NCI-H1930 (cell line): ENCODE measurements at places on chromosomes 13 and 19.

GRCh38 chr13:51721496-51721895, 82.5 kb downstream of the DHRS12 start:
- no peak for DNase-seq

GRCh38 chr13:102571075-102571474, 25.7 kb upstream of the TPP2 start:
- no peak for DNase-seq

GRCh38 chr19:45664575-45664974, 3.4 kb upstream of the GIPR start:
- no peak for DNase-seq

DNA sequence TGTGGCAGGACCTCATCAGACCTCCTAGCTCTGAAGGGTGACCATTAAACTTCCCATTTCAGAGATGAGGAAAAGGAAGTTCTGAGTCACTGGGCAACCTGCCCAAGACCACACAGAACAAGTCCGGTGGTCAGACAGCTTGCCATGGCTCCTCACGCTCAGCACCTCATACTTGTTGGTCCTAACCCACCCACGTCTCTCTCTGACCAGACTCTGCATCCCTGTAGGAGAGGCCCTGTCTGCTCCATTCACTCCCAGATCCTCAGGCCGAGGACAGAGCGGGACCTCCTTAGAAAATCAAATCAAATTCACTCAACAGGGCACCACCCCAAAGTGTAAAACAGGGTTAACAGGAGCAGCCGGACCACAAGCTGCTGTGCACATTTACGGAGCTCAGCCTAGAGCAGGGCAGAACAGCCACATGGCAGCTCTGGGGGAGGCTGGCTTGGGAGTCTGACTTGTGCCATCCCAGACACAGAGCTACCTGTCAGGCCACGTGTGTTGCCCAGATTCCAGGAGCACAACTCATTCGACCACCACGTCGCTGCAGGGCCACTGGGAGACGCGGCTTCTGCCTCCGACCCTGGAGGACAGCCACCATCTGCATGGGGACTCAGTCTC, 1.7 kb downstream of the MIER2 start:
- DNase-seq = no peak

DNA sequence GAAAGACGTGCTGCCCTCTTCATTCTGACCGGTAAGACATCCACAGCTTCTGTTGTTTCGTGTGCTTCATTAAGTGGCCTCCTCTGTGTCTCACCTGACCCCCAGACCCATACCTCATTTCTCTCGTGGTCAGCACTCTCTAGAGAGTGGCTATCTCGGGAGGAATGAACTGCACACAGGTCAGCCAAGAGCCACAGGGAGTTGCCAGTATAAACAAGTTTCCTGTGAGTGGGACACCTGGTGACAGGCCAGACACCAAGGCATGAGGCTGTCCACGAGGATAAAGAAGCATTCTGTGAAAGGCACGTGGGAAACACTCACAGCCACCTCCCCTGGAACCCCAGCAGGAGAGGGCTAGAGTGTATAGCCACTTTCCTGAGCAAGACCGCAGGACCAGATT, 115.8 kb downstream of the NUFIP1 start:
- no peak for DNase-seq

GRCh38 chr19:21587117-21587461, 81.7 kb downstream of the ZNF429 start:
- no peak for DNase-seq

DNA sequence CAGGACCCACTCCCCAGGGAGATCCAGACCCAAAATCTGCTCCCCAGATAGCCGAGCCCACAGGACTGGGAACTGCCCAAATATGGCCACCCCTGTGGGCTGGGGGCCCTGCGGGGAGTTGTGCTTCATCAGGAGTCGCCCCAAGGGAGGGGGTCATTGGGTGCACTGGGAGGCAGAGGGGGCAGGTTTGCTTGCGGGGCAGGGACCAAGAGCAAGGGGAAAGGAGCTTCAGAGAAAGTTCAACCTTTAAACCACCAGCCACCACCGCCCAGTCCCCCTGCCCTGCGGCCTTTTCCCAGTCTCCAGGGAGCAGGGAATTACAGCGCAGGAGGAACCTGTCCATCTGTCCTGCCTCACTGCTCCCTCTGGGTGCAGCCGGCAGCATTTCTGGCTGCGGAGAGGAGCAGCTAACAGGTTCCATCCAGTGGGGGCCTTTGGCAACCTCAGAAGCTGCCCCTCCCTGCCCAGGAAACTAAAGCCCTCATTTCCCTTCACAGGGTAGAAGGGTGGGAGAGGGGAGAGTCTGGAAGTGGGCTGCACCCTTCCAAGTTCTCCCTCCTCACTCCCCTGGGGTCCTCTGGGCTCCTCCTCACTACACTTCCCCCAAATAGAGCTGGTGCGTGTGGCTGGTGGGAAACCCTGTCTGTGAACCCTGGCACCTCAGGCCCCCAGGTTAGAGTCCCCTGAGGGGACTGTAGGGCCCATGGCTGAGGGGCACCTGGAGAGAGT, 13.8 kb upstream of the ASF1B start:
- no peak for DNase-seq

DNA sequence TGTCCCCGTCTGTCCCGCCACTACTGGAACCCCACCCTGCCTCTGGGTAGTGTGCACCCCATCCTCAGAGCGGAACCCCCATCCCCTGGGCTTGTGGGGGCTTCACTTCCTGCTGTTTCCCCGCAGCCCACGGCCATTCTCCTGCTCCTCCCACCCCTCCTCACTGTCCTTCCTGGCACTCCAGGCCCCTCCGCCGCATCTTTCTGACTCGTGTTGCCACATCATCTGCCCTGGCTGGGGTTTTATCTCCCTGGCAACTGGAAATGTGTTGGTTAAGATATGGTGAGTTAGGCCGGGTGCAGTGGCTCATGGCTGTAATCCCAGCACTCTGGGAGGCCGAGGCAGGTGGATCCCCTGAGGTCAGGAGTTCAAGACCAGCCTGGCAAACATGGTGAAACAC, 37.3 kb downstream of the KDM4B start:
- no peak for DNase-seq

- DNase-seq = no peak
Observed at GRCh38 chr19:17365361-17365760, 11.8 kb downstream of the PLVAP start.

GRCh38 chr19:55597501-55597921, 1.8 kb downstream of the FIZ1 start:
- DNase-seq = no peak

- no peak for DNase-seq
Observed at GRCh38 chr13:91181892-91182291, 165.6 kb upstream of the MIR17HG start.

DNA sequence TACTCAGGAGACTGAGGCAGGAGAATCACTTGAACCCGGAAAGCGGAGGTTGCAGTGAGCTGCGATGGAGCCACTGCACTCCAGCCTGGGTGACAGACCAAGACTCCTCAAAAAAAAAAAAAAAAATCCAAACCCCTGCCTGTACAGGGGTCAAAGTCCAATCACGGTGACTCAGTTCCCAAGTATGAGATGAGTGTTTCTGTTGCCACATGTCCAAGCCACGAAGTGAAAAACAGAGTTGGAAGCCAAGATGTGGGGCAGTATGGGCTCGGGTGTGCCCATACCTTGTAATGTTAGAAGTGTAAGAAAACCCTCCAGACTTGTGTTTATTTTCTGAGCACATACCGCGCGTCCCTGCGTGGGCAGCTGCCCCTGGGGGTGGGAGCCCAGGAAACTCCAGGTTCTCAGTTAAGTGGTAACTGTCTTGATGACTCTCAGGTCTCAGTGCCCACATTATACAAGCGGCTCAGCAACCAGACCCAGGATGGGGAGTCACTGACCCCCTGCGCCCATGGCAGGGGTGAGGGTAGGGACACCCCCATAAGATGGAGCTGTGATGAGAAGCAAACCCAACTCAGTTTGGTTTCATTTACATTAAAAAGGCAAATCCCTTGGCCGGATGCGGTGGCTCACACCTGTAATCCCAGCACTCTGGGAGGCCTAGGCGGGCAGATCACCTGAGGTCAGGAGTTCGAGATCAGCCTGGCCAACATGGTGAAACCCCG, 1.2 kb upstream of the GPX4 start:
- no peak for DNase-seq

- no peak for DNase-seq
Observed at GRCh38 chr13:70527599-70527998, 419.3 kb upstream of the KLHL1 start.
